ENCODE measurements at places on chromosomes 3 and 15.

DNA sequence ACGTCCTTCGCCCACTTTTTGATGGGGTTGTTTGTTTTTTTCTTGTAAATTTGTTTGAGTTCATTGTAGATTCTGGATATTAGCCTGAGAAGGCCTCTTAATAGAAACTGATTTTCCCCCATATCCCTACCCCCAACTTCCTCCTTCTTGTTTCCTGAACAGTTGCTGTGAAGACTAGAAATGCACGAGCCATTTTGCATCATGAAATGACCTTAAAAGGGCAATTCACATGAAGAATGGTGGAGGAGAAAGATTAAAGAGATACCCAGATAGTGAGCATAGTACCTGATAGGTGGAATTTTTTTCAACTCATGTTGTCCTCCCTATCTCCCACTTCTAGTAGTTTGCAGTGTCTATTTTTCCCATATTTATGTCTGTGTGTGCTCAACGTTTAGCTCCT lies 55.2 kb upstream of the KCNH8 start:
- no peak for DNase-seq

DNA sequence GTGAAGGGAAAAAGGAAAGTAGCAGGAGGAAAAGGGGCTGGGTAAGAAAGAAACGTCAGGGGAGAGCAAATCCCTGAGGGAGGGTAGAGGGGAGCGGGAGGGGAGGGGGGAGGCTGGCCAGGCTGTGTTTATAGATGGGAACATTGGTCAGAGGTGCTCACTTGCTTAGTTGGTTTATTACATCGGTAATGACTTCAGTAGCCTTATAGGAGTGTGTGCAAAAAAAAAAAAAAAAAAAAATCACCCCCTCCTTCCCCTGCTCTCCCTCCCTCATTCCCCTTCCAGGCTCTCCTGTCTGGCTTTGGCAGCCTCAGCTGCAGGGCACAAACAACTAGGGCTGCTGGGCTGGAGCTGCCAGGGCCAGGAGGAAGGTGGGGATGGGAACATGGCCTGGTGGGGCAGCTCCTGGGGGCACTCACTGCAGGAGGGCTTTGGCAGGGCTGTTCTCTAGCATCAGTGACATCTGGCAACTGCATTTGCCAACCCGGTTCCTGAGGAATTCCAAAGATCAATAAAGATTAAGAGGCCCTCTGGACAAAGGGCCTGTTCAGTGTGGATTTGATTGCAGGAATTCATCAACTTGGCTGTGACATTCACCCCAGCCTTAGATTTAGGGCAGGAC lies 334.5 kb upstream of the FRG2C start:
- DNase-seq = no peak

DNA sequence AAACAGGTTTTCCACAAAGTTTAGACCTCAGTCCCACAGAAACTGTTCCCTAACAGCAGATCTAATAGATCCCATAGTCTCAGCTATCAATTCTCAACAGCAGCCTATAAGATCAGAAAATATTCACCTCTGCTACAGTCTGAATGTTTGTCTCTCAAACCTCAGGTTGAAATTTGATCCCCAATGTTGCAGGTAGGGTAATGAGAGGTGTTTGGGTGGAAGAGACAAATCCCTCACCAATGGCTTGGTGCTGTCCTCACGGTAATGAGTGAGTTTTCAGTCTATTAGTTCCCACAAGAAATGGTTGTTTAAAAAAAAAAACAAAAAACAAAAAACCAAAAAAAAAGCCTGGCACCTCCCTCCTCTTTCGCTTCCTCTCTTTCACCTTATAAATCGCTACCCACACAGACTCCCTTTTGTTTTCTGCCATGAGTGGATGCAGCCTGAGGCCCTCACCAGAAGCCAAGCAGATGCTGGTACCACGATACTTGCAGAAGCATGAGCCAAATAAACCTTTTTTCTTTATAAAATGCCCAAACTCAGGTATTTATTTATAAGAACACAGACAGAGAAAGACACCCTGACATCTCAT lies 14.2 kb downstream of the ZNF280D start:
- DNase-seq = no peak

- peak; percentile 47 for DNase-seq
Measured at GRCh38 chr3:14988988-14989394, 41.6 kb downstream of the NR2C2 start.

DNA sequence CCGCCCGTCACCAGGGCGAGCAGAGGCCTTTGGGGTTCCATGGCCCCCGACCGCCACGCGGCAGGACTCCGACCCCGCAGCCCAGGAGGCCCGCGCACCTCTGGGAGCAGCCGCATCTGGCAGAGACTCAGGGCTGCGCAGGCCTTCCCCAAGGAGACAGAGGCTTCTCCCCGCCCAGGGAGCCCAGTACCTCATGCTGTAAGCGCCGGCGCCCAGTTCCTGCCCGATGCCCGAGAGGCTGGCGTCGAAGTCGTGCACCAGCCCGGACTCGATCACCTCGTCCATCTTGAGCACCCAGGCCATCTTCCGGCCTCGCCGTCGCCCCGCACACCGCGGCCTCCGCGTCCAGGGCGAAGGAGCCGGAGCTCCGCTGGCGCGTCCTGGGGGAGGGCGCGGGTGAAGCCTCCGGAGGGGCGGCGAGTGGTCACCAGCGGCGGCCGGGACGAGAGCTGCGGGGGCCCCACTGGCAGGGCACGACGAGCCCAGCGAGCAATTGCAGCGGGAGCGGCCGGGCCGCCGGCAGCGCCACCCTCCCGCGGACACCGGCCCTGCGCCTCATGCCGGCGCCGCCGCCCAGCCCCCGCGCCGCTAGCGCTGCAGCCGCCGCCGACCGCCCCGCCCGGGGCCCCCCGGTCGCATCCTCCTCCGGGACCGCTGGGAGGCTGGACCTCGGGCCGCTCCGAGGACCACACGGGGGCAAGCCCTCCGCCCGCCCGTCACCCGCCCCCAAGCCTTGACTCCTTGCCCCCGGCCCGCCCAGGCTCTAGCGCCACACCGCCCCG lies 468 bp downstream of the UBP1 start:
- DNase-seq = no peak

- DNase-seq = no peak
Measured at GRCh38 chr15:64051407-64052259, 5.3 kb upstream of the DAPK2 start.

DNA sequence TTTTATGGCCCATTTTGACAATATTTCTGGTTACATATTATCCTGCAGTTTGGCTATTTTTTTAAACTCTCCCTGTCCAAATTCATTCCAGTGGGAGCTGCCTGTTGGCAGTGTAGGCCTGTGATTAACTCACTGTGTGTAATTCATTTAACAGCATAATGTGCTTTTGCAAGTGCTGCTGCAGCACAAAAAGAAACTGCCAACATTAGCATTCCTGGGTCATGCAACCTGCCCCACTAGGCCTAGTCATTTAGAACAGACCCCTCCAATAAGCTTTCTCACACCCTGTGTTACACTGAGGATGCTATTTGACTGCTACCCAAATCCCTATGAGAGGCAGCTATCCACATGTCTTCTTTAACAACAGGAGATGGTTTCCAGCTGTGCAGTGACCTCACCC lies 251.2 kb upstream of the UBE2E2 start:
- DNase-seq = no peak

- no peak for DNase-seq
Measured at GRCh38 chr3:185402561-185402960, 39.6 kb downstream of the MAP3K13 start.

Data from iPS DF 19.7 (cell line).